RCC 7860 (cell line): ENCODE measurements at places on chromosomes 1 and 21.

- no peak for DNase-seq
These were observed 74.6 kb downstream of the COLGALT2 start for GRCh38 chr1:183962903-183963302.

- no peak for DNase-seq
These were observed 69.9 kb downstream of the TOMM20 start for GRCh38 chr1:235058695-235059094.

- no peak for DNase-seq
These were observed 142.6 kb downstream of the PEX14 start for GRCh38 chr1:10617318-10617717.

GRCh38 chr1:25157846-25158245, 74.5 kb downstream of the SYF2 start:
- no peak for DNase-seq

GRCh38 chr1:162847839-162848453, 13.0 kb downstream of the CCDC190 start:
- peak; percentile 49 for DNase-seq

GRCh38 chr1:161180639-161181038, 3.3 kb upstream of the B4GALT3 start:
- no peak for DNase-seq

DNA sequence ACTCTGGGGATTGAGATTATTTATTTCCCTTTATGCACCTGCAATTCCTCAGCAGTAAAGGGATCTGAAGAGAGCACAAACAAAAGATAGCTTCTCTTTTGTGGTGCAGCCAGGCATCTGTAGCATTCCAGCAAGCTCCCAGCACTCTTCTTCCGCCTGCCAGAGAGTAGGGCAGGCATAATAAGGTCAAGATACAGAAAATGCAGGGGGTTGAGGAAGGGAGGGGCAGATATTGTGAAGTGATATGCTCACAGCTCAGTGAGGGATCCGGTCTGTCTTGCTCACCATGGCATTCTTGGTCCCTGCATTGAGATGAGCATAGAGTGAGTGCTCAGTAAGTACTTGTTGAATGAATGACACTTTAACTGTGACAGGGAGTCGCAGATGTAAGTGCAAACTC, 23.9 kb downstream of the FASLG start:
- no peak for DNase-seq

DNA sequence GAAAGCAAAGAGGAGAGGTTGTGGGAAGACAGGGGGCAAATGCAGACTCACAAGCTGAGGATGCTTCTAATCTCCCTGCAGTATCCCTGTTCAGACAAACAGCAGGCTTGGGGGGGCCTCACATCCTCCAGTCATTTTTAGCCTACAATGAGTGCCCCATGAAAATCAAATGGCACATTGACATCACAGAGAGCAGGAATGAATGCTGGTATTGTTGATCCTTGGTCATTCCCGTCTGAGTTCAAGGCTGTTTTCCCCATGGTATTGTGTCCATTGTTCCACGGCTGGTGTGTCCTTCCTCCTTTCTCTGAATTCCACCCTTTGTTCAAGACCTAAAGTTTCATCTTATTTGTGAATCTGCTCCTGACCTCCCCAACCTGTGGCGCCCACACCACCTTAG, 545.6 kb downstream of the AJAP1 start:
- no peak for DNase-seq

- peak; percentile 24 for DNase-seq
These were observed 770 bp downstream of the NTNG1 start for GRCh38 chr1:107141491-107142126.

DNA sequence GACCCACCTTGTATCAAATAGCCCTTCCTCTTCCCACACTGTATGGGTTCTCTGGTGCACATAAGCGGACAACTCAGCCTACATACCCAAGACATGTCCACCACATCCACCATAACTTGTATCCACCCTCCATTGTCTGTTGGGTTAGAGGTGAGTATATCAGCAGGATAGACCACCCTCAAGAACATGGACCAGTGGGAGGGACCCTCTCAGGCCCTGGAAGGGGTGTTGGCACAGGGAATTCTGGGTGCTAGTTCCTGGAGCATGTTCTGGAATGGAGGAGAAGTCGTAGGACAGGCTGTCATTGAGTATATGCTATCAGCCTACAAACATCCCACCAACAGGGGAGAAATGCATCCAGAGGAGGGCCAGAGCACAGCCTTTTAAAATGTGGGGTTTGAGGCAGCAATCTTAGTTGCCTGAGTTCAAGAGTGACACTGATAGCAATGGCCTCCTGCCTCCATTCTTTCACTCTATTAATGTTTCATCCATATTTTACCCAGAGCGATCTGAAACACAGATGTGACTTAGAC, 7.5 kb downstream of the CD55 start:
- no peak for DNase-seq

DNA sequence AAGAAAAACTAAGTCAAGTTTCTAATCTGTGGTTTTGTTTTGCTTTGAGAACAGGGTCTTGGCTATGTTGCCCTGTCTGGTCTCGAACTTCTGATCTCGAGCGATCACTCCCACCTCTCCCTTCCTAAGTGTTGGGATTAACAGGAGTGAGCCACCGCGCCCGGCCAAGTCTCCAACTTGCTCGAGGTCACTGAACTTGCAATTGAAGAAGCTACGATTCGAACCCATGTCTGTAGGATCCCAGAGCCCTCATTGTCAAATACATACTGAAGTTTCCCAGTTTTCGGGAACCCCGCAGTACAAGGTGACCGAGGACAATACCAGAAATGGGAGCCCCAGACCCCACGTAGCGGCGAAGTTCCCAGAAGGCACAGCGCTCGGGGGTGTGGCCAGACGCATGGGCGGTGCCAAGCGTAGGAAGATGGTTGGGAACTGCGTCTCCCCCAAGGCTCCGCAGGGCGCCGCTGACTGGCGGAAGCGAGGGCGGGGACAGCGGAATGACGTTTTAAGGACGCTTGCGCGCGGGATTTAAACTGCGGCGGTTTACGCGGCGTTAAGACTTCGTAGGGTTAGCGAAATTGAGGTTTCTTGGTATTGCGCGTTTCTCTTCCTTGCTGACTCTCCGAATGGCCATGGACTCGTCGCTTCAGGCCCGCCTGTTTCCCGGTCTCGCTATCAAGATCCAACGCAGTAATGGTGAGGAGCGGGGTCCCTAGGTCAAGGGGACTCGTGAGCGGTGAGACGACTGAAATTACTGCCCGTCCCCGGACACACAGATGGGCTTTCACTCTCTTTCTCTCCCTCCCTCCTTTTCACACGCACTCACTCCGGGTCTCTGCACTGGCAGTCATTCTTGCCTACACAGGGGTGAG, at the start of gene KIF2C:
Gene KIF2C, plus strand, starts transcription at position 531 of the 872 bp plus-strand sequence. Its CDS starts 96 bp downstream, at position 627.
- DNase-seq, result peak; percentile 93
